ENCODE measurements at places on chromosomes 3 and 15.
A peak's percentile ranks its signal among the peaks of the same experiment; 100 is the strongest.

DNA sequence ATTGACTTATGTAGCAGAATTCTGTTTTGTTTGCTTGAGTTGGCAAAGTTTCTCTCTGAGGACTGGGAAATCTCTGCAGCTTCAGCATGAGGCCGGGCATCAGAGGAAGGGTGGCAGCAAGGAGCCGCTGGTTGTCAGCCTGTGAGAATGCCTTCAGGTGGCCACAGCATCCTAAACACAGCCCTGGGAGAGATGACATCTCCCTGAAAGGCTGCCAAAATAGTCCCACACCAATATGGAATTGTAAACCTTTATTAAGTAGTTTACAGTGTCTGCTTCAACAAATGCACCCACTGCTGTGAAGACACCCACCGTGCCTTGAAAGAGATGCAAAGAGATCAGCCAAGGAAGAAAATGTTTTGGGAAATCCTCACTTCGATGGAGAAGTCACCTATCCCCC is 609.7 kb upstream of the ARRDC4 start:
- no peak for DNase-seq

DNA sequence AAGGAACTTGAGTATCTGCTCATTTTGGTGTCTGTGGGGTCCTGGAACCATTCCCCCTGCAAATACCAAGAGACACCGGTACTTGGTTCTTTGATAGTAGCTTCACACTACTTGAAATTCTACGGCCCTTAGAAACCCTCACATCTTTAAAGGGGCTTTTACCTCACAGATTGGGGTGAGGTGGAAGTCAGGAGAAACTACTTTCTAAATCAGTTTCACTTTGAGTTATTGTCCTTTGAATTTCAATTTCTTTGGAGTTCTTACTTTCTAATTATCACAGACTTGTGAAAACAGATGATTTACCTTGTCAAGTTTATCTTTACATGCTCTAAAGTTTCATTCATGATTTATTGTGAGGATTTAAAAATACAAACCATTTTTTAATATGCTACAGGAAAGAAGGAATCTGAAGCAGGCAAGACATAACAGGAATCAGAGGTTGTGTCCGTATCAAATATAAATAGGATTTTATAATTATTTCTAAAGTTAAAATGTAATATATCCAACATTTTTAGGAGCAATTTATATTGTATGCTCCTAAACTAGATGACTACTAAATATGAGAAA is 98.9 kb downstream of the NEDD4 start:
- no peak for DNase-seq

DNA sequence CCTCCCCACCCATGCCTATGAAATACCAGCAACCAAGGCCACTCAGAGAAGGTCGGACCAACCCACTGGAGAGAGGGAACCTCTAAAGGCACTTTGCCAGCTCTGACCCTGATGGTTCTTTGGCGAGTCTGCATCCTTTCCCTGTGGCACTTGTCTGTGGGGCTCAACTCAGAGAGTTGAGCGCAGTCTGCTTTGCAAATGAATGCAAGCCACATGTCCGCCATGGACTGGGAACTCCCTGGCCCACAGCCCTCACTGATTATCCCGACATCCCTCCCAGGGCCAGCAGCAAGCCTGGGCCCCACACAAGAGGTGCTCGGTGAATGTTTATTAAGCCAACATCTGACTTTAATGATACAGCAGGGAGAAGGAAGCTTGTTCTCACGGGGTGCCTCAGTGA is 55.5 kb upstream of the HES1 start:
- no peak for DNase-seq

DNA sequence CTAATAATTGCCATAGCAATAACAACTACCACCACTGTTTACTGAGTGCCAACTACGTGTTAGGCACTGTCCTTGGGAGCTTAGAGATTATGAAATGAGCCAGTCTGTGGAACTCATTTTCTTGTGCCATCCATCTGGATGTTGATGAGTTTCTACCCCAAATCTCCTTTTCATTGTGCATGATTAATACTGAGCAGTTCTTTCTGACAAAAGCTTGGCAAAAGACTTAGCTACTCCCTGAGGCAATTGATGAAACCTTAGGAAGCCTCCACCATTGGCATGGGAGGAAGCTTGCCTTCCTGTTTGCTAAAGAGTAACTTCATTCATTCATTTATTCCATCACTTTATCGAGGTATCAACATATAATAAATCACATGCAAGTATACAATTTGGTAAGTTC is 39.8 kb downstream of the PRICKLE2 start:
- DNase-seq: no peak

DNA sequence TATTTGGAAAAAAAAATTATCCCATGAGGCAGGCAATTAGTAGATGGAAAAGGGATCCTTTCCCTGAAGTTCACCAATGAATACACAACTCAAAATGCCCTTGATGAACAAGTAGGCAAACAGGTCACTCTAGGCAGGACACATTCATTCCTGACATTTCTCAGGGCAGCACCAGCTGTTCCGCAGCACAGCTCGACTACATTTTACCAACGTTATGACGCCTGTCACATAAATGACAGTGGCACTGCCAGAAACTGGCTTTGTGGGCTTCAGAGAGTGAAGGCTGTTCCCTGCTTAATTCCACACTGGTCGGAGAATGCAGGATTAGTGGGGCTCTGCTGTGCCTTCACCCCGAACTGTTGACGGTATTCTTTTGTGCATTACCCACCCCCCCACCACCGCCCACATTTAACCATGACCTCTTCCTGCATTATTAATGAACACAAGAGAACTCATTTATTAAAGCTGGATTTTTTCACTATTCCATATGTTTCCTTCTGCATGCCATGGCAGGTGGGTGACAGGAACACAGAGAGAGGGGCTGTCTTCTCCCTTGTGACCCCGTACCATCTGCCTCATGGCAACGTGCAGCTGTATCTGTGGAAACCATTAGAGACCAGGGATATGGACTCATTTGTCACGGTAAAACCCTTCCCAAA is 197.6 kb downstream of the PDZRN3 start:
- no peak for DNase-seq

- no peak for DNase-seq
These were observed 278.0 kb upstream of the TRIM42 start for GRCh38 chr3:140399871-140400270.

DNA sequence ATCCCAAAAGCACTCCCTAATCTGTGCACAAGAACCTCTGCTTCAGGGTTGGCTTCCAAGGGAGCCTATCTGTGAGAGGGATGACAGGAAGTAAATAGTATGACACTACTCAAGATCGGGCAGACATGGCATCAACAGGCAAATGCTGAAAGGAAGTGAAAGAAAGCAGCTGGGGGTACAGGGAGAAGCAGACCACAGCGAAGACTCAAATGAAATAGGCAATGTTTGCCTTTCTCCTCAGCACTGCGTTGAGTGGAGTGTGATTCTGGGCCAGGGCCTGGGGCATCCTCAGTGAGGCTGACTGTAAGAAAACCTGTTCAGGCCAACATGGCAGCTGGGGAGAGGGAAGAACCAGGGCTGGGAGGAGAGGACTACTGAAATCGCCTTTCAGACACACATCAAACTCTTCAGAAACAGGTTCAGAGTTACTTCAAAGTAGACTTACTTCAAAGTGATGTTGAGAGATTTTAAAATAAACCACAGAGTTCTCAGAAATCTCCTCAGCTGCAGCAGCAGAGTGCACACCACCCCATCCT is 96.6 kb downstream of the SLC9A9 start:
- peak; percentile 17 for DNase-seq

DNA sequence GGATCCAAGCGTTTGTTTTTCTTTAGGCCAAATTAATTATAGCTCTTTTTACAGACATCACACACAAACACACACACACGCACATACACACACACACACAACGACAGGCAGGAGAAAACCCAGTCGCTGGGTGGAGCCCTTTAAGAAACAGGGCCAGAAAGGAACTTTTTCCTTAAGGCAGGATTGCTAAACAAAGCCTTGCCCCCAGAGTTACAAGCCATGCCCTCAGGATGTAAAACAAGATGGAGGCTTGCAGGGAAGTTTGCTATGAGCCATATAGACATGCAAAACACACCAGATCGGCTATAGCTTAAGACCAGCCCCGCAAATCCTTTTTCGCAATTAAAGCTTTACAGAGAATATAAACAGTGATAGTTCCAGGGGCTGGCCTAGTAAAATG is 16.3 kb upstream of the IQCF2 start:
- DNase-seq: no peak

- no peak for DNase-seq
These were observed 479.4 kb downstream of the RBMS3 start for GRCh38 chr3:29760226-29760685.

GRCh38 chr3:3847994-3848922 is 49.0 kb downstream of the LRRN1 start:
- no peak for DNase-seq

DNA sequence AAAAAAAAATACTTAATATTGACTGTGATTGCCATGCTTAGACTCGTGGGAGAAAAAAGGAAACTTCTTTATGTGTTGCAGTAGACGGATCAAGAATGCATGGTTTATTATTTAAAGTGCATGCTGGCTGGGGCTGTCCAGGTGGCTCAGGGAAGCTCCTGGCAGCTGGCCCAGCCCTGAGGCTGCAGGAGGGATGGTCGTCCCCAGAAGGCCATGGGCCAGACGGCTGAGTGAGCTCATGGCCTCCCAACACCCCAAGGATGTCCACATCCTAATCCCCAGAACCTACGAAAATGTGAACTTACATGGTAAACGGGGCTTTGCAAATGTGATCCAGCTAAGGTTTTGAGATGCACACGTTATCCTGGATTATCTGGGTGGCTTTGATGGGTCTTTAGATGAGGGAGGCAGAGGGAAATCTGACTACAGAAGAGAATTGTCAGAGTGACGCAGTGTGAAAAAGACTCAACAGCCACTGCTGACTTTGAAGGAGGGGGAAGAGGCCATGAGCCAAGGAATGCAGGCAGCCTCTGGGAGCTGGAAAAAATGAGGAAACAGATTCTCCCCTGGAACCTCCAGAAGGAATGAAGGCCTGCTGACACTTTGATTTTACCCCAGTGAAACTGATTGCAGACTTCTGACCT is 29.8 kb downstream of the ADAMTS17 start:
- DNase-seq: no peak

DNA sequence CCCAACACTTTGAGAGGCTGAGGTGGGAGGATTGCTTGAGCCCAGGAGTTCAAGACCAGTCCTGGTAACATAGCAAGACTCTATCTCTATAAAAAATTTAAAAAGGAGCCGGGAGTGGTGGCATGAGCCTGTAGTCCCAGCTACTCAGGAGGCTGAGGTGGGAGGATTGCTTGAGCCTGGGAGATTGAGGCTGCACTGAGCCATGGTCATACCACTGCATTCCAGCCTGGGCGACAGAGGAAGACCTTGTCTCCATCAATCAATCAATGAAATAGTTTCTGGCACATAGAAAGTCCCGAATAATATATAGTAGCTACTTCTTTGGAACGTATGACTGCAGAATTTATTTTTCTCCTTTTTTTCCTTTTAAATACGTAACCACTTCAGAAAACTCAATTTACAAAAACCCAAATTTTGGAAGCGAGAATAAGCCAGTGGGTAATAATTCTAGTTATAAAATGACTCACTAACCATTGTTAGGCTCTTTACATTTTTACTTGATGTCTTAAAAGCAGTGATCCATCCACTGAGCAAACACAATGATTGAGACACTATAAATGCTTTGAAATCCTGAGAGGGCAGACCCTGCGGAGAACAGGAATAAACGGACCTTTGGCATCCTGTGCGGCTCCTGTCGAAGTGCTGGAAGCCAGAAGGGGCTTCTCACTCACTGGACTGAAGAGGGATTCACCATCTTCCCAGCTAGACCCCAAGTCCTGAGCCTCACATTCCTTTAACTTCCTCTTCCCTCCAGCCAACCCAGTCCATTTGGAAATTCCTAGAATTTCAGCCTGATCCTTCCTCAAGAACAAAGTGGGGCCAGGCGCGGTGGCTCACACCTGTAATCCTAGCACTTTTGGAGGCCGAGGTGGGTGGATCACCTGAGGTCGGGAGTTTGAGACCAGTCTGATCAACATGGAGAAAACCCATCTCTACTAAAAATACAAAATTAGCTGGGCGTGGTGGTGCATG is 68.4 kb upstream of the MFGE8 start:
- no peak for DNase-seq

DNA sequence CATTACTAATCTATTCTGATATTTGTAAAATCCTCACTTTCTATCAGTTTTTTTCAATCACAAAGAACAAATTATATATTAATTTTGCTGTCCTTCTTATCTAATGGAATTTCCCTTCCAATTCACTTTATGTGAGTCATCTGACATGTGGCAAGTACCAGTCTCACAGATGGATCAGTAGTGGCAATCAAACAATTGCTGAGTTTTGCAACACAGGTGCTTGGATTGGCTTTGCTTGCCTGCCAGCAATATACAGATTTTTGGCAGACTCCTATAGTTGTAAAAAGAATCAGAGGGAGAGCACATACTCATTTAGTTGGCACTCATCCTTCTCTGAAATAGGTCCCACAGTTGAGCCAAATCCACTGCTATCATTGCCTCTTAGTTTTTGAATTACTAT is 83.7 kb downstream of the BCHE start:
- DNase-seq: no peak

DNA sequence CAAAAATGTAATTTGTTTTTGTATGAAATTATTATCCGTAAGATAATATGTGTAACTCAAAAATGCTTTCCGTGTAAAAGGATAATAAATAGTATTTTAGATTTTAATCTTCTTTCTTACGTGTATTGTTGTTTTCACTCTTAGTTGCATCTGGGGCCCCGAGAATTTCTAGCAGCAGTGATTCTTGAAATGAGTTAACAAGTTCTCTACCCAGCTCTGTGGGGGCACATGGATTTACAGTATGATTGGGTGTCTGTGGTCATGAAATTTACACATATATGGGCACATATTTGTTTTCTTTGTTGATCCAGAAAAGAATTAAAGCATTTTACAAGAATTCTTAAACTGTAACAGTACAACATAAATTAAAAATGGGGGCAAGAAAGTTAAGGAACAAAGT is 145.9 kb upstream of the LRRFIP2 start:
- DNase-seq: no peak

GRCh38 chr3:73475175-73475574 is 149.6 kb downstream of the PDZRN3 start:
- DNase-seq: no peak

DNA sequence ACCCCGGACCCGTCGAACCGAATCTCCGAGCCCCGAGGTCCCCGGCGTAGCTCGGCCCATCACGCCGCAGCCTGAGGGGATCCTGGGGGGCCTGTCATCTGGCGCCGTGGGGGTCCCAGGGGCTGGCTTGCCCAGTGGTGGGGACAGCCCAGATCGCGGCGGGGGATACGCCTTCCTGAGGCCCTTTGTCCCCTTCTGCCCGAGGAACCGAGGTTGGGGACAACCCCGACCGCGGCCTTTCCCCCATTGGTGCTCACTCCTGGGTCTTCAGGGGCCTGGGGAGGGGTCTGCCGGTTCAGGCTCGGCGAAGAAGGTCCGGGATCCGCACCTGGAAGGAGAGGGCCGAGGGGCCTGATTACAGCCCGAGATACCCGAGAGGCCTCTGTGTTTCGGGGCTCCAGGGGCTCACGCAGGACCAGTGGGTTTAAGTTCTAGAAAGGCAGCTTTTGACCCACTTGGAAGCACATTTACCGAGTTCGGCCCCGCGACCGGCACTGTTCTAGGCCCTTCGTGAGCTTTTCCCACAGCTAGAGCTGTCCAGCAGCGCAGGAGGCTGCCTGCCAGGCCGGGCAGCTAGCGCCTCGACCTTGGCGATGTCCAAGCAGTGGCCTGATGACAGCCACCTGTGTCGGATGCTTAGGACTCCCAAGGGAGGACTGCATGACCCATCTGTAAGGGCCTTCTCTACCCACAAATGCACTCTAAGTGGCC is 504 bp downstream of the ABHD2 start:
- peak; percentile 6 for DNase-seq

Data from activated naive CD8-positive, alpha-beta T cell treated with anti-CD3 and anti-CD28 coated beads for 36 hours (primary cell).